Activated naive CD8-positive, alpha-beta T cell treated with anti-CD3 and anti-CD28 coated beads for 36 hours (primary cell): ENCODE measurements at places on chromosomes 3 and 15. TPM values are rescaled to one million over a fixed set of nuclear protein-coding genes. Genes with fewer than 3 reads are reported as not detected.

The GLDN gene
- not detected for total RNA-seq

The RHOV gene
- 0.45 TPM for total RNA-seq

DNA sequence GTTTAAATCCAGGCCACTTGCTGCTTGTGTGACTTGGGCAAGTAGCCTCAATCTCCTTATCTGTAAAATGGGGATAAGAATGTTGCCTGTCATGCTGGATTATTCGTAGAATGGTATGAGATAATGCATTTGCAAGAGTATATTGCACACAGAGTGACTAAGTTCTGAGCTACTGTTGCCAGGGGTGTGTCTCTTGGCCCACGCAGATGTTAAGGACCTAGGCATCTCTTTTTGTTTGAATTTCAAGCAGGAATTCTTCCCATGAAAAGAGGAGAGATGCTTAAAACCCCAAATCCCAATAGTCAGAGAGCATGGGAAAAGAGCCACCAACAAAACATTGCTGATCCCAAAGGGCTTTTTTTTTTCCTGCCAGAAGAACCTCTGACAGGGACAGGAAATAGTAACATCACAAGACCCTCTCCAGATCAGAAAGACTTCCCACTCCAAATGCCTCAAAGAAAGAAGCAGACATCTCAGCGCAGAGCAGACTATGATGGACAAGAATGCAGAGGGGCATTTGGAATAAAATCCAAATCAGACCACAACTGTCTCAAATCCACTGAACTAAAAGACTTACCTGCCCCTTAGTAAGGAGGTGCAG, 90.5 kb downstream of the MRPL46 start:
- no peak overlapping the region for H3K27ac ChIP-seq
- no peak overlapping the region for H3K4me3 ChIP-seq
- H3K27me3 ChIP-seq, result peaks cover 4% of the 10 kb centered on the region
- H3K36me3 ChIP-seq, result no peaks in the 10 kb centered on the region
- DNase-seq, result no peak

DNA sequence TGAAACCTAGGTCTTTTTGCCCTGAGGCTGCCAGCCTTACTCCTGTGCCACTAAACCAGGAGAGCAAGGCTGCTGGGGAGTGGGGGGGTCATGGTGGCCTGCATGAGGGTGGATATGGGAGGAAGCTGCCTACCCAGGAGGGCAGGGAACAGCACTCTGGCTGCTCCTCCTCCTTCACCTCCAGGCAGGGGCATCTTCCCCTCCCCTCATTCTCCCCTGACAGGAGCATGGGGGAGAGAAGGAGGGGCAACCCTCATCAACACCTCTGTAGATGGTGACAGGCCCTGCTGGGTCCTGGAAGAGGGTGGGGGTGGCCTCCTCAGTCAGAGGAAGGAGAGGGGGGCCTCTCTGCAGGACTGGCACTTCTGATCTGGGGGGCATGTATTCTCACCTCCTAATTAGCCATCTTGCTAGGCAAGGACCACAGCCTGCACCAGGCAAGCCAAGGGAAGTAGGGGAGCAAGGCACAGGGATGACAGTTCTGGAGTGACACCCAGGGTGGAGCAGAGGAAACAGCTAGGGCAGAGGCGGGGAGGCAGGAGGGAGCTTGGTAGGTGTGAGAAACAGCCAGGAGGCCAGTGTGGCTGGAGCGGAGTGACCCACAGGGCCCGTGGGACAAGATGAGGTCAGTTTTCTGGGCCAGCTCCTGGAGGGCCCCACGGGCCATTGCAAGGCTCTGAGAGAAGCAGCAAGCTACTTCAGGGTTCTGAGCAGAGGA, 4.9 kb downstream of the CCDC33 start:
- no peak overlapping the region for H3K4me3 ChIP-seq
- H3K4me1 ChIP-seq, result peaks cover 9% of the 10 kb centered on the region
- no peak for DNase-seq
- peaks cover 29% of the 10 kb centered on the region for H3K27me3 ChIP-seq
- H3K36me3 ChIP-seq, result no peaks in the 10 kb centered on the region

The FAM43A gene
- total RNA-seq, result 4.1 TPM

GRCh38 chr3:140883428-140884040, 58.1 kb upstream of the SLC25A36 start:
- H3K4me1 ChIP-seq, result no peaks in the 10 kb centered on the region
- peaks cover 4% of the 10 kb centered on the region for H3K36me3 ChIP-seq
- no peak for DNase-seq
- no peak overlapping the region for H3K4me3 ChIP-seq
- peaks cover 12% of the 10 kb centered on the region for H3K27me3 ChIP-seq
- no peak overlapping the region for H3K27ac ChIP-seq

- peaks cover 6% of the 10 kb centered on the region for H3K36me3 ChIP-seq
- DNase-seq, result no peak
- no peak overlapping the region for H3K27ac ChIP-seq
- no peak overlapping the region for H3K4me3 ChIP-seq
- peaks cover 23% of the 10 kb centered on the region for H3K4me1 ChIP-seq
Observed at GRCh38 chr3:58434990-58435389, 1.4 kb upstream of the PDHB start.

The ZNF860 gene
- total RNA-seq, result 0.34 TPM
